Adipose tissue (tissue), 3 donors: ENCODE measurements at places on chromosomes 3 and 15. TPM values are rescaled to one million over a fixed set of nuclear protein-coding genes. Genes with fewer than 3 reads are reported as not detected.

TPM1 gene
- 201 TPM for polyA plus RNA-seq

HTR3E gene
- not detected for polyA plus RNA-seq

NEK10 gene
- 0.34 TPM for polyA plus RNA-seq

PRSS50 gene
- polyA plus RNA-seq = 0.20 TPM
